ENCODE measurements at places on chromosomes 11 and 22.

GRCh38 chr11:298406-299065, 790 bp downstream of the IFITM5 start:
- DNase-seq: no peak

DNA sequence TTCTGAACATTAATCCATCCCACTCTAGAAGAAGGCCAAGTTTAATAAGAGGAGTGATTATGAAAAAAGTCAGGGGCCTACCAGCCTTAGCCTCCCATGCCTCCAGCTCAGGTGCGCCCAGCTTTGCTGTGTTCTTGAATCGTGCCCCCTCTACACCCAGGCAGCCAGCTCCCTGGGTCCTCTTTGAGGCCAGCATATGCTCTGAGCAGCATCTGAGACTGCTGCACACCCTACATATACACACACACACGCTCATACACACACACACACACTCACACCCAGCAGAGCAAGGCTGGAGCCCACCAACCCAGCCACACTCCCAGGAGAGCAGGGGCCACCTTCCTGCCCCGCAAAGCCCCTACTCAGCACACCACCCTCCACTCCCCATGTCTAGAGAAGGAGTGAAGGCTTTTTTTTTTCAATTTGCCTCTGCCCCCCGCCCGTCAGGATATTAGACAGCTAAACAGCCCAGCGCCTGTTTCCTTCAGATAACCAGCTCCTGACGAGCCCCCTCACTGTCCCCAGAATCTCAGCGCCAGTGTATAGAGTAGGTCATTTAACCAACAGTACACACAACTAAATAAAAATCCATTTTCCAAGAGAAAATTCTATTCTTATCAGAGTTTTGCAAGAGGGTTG, 121.6 kb downstream of the BUD13 start:
- no peak for DNase-seq

DNA sequence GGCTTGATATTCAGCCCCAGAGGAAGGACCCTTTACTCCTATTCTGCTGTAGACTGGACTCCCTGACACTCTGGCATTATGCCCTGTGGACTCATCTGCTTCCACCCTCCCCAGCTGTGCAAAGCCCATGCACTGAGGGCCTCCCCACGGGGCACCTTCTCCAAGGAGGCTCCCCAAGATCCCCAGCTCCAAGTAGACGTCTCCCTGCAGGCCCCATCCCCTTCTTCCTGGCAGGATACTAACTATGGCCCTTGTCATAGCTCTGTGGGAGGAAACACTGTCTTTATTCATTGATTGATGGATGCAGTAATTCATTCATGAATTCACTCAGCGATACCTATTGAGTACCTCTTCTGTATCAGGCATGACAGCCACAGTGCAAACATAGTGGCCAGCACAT, 15.3 kb upstream of the APOL6 start:
- DNase-seq: no peak

DNA sequence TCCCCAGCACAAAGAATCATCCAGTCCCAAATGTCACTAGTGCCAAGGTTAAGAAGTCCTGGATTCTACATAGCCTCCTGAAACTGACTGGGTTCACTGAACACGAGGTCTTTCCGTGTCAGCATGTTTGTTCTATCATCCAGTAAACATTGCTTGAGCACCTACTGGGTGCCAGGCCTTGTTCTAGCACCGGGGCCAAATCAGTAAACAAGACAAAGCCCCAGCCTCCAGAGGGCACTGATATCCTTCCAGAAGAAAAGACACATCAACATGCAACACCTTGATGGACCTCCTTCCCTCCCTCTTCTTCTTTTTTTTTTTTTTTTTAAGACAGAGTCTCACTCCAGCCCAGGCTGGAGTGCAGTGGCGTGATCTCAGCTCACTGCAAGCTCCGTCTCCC, 26.9 kb downstream of the TPST2 start:
- no peak for DNase-seq

- no peak for DNase-seq
Observed at GRCh38 chr22:43789452-43789851, 22.7 kb downstream of the EFCAB6 start.

DNA sequence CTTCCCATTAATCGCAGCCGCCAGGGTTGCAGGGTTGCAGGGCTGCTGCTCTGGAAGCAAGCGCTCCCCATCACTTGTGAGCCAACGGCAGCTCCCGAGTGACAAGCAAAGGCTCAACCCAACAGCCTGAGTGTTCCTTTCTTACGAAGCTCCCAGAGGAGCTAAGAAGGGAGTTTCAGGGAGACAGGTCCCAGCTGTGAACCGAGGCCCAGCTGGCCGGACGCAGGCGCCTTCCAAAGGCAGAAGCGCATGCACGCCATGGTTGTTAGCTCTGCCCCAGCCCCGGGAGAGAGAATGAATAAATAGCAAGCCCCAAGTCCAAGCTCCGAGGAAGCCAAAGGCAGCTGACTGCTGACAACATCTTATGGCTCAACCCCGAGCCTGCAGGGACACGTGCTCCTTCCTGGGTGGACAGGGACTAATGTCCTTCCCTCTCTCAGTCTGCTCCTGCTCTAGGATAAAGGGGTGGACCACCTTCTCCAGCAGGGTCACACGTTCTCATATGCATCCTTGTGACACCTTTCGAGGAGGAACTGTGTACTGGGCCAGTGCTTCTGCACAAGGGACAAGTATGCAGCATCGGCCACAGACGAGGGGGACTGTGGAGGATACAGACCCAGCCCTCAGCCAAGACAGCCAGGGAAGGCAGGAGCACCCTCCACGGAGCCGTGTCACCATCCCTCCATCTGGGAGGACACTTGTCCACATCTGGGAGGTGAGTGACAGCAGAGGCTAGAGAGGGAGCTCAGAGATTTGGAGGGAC, 29.9 kb downstream of the SHANK2 start:
- DNase-seq: no peak

- DNase-seq: no peak
Observed at GRCh38 chr11:113729456-113729855, 23.3 kb upstream of the TMPRSS5 start.

DNA sequence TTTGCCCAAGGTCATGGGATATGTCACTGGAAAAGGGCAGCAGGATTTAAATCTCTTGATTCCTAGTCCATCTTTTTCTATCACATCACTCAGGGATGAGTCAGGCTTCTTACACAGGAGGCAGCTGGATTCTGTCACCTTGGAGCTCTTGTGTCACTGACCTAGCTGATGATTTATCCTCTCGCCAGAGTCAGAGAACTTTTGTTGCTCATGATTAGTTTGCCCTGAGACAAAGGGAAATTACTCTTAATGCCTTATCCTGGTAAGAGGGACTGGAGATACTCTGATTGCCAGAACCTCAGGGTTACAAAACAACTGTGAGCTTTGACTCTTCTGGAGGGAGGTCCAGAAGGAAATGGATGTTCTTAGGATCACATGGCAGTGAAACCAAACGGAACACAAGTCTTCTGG, 10.1 kb downstream of the COA4 start:
- DNase-seq: no peak

GRCh38 chr11:64477675-64478074, 113.3 kb upstream of the SLC22A12 start:
- DNase-seq: no peak

DNA sequence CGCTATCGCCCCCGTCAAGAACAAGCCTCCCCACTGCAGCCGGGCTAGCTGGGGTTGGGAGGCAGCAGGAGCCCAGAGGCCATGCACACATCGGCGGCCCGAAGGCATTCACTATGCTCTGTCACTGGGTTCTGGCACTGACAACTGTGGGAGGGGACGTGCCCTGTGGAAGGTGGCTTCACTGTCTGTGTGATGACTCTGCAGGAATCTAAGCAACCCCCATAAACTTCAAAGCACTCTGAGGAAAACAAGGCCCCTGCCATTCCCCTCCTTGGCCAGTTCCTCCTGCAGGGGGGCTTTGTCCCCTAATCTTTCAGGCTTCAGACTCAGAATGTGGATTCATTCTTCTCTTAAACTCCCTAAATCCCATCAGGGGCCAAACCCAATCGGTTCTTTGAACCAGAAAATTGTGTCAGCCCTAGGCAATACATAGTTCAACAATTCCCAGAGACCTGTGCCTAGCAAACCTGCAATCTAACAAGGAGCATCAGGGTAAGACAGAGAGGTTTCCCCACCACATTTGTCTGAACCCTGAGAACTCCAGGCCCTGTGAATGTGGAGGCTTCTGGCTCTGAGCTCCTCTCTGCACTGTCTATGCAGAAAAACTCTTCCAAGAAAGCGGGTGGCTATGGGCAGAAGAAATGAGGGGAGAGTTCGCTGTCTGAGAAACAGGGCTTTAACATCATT, 1477.2 kb downstream of the TBC1D22A start:
- no peak for DNase-seq

GRCh38 chr11:61091373-61092279, 10.7 kb upstream of the CD5 start:
- no peak for DNase-seq

Data from substantia nigra (tissue), 51 donors.